Activated CD4-positive, CD25-positive, alpha-beta regulatory T cell (primary cell): ENCODE measurements at places on chromosomes 16 and 17.

DNA sequence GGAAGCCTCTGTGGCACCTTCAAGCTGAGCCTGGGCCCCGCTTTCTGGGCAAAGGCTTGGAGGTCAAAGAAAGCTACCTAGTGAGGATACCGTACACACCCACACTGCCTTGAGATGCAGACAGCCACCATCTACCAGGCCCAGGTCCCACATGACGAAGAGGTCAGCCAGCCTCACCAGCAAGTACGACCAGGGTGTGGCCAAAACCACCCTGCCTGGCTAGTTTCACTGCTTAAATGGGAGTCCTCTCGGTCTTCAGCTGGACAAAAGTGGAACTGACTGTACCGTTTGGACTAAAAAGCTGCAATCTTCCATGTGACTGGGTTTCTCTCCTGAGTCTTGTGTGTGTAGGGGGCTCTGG is 21.6 kb downstream of the VASN start:
- no peak for DNase-seq

- DNase-seq: no peak
Measured at GRCh38 chr17:61394630-61395408, 4.8 kb upstream of the TBX2 start.

DNA sequence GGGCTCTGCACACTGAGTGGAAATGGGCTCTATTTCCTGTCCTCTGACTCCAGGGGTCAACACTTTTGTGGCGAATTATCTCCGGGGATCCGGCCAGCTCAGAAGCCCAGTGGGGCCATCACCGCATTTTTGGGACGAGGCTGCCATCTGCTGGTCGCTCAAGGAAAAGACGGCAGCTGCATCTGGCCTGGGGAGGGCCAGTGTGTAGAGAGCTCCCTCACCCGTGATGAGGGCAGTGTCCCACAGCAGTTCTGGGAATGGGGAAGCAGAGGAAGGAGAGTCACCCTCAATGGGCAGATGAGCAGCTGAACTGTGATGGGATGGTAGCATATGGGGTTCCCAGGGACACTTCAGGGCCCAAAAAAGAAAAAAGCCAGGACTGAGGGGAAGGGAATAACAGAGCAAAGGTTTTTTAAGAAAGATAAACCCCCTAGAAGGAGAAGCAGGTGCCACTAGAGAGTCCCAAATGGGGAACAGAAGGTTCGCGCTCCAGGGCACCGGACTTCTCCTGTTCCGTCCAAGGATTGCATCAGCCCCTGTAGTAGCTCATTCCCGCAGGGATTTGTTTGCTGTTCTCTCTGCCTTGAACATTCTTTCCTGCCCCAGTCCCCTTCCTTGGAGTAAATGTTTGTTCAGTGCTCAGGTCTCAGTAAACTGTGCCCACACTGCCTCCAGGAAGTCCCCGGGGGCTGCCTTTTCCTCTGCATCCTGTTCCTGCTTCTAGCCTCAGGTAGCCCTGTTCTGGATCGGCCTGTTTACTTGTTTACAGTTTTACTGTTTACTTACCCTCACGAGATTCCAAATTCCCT is 9.3 kb upstream of the ABCC12 start:
- peak; percentile 58 for DNase-seq

- no peak for DNase-seq
Measured at GRCh38 chr17:20281860-20282259, 185.5 kb downstream of the LGALS9B start.

- no peak for DNase-seq
Measured at GRCh38 chr17:74017466-74017865, 186.0 kb upstream of the RPL38 start.

DNA sequence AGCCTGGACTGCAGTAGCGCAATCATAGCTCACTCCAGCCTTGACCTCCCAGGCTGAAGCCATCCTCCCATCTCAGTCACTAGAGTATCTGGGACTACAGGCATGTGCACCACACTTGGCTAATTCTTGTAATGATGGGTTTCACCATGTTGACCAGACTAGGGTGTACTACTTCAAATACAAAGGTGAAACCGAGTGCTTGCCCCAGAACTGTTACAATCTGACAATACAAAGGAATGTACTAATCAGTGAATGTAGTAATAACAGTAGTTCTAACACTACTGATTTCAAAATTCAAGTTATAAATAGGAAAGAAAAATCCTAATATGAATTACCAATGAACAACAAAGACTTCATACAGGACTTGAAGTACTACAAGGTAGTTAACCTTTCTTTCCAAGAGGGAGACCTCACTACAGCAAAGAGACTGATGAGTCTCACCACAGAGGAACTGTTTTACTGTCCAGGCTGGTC is 24.4 kb downstream of the CRK start:
- DNase-seq: no peak

GRCh38 chr17:71631483-71631882 is 489.3 kb upstream of the SOX9 start:
- no peak for DNase-seq

GRCh38 chr16:28975158-28975599 is 601 bp downstream of the SPNS1 start:
- DNase-seq: no peak

GRCh38 chr16:68265078-68265920 is 973 bp downstream of the SLC7A6 start:
- no peak for DNase-seq

- no peak for DNase-seq
Measured at GRCh38 chr16:86199871-86200695, 301.1 kb downstream of the IRF8 start.

GRCh38 chr16:19094542-19095365 is 19.0 kb upstream of the ITPRIPL2 start:
- DNase-seq: no peak

DNA sequence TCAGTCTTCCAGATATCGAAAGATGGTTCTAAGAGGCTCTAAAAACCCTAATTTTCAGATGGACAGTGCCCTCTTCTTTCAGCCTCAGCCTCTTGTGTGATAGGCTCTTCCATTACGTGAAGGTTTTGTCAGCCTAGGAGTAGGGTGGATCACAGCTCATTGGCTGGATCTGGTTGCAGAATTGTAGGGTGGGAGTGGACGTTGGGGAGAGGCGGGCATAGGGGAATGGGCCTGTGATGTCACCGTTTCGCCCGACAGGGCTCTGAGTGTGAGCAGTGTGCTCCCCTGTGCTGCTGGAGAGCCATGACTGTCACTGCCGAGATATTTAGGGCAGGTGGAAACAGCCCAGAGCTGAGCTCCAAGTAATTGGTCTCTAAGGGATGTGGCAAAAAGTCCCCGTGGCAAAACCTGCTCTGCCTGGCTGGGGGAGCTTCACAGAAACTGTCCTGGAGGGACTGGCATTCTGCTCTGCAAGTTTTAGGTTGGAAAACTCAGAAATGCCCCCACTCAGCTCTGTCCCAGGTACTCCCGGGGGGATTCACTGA is 6.2 kb upstream of the WFIKKN1 start:
- no peak for DNase-seq

- DNase-seq: no peak
Measured at GRCh38 chr16:10846213-10846998, 27.8 kb upstream of the TVP23A start.

DNA sequence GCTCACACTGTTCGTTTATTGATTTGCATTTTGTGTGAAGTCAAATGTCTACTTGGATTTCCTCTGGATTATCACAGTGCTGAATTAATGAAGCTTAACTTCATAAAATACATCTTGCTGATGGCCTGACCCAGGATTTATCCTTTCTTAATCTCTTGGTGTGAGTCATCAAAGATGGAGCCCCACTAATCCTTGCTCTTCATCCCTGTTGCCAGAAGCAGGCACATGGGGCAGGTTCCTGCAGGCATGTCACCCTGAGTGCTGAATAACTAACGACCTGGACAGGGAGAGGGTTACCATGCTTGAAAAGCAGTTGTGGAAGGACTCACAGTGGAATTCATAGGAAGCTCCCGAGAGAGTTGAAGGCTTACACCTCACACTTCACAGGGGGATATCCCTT is 56.0 kb upstream of the FA2H start:
- no peak for DNase-seq

DNA sequence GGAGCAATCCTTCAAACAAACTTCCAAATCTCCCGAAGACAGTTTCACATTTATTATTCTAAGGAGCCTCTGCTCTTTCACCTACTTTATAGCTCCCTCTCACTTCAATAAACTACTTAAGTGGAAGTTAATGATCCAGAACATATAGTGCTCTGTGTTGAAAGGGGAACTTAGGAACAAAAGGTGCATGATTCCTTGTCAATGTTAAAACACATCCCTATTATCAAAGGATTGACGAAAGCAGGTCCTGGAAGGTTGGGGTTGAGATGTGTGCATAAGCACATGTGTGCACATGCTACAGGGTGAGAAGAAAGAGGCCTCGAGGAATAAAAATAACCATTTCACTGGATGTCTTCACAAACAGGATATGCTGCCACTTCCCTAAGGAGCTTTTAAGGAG is 170.3 kb downstream of the SLC39A11 start:
- no peak for DNase-seq

DNA sequence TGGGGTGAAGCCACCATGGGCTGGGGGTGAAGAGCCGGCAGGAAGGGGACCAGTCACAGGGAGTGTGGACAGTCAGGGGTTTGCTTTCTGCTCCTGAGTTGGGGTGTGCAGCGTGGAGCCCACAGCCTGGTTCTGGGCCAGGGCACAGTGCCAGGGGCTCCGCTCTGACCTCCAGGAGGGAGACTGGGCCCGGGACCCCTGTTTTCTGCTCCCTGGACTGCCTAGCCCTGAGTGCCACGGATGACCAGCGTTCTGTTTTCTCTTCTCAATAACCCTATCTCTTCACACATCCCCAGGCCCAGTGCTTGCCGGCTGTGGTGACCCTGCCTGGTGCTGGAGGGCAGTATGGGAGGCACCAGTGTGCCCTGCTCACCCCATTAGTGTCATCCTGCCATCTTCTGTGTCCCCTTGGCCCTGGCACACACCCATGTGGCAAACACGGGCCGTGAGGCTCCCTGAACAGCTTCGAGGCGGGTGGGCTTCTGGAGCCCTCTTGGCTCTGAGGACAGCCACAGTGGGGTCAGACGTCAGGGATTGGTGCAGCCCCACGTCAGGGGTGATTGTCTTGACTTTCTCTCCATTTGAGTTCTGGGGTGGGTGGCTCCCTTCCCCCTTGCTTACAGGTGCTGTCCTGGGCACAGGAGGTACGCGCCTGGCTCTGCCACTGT is 1.1 kb downstream of the CEMP1 start:
- DNase-seq: no peak

DNA sequence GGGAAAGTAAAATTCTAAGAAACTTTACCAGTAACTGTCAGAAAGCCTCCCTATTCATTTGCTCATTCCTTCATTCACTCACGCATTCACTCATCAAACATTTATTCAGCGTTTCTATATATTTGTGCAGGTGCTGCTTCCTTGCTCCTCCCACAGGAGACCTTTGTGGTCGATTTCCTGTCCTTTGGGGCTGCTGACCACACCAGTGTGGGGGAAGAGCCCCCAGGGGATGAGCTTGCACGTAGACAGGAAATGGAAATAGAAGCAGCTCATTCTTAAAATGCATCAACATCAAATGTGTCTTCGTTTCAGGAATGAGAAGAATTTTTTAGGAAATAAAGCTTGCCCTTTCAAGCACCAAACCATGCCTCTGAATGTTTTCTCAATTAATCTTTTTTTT is 9.6 kb downstream of the PIK3R6 start:
- no peak for DNase-seq

- no peak for DNase-seq
Measured at GRCh38 chr16:10878328-10878643, 1.3 kb downstream of the CIITA start.
